Stimulated activated CD4-positive, alpha-beta T cell treated with anti-CD3 and anti-CD28 coated beads, Interleukin-12 subunit alpha, Interleukin-12 subunit beta, amount 100 ng/mL, for 48 hours (primary cell): ENCODE measurements at places on chromosomes 2 and 18.

DNA sequence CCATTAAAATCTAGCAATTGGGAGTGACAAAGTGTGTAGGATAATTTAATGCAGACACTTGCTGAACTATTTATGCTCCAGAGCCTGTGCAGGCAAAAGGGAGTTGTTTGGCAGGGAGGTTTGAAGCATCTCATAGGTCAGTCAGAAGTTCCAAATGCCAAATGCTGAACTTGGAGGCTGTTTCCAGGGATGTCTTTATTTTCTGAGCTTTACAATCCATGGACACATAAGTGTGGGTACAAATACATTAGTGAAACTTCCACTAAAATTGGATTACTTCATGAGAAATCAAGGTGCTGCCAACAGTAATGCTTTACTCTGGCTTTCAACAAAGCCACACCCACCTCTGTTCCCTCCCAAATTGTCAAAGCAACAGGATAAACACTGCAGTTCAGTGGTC, 422.1 kb upstream of the SETBP1 start:
- no peak for DNase-seq

DNA sequence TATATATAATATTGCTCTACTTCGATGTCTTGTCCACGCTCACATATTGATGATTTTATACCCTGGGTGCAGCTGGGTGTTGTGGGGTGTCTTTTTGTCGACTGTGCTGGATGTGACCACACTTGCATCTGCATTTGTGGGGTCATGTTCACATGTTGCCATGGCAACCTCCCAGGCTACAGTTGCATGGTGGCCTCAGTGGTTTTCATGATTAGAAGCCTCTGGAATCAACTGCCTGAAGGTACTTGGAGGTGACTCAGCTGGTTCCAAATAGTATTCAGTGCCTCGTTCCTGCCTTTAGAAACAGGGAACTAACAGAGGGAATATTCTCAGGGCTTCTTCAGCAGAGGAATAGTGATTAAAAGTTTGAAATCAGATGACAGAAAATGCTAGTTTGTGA, 166.3 kb upstream of the NYAP2 start:
- no peak for DNase-seq

- no peak for DNase-seq
Observed at GRCh38 chr2:73920577-73921545, 5.8 kb upstream of the DGUOK start.

DNA sequence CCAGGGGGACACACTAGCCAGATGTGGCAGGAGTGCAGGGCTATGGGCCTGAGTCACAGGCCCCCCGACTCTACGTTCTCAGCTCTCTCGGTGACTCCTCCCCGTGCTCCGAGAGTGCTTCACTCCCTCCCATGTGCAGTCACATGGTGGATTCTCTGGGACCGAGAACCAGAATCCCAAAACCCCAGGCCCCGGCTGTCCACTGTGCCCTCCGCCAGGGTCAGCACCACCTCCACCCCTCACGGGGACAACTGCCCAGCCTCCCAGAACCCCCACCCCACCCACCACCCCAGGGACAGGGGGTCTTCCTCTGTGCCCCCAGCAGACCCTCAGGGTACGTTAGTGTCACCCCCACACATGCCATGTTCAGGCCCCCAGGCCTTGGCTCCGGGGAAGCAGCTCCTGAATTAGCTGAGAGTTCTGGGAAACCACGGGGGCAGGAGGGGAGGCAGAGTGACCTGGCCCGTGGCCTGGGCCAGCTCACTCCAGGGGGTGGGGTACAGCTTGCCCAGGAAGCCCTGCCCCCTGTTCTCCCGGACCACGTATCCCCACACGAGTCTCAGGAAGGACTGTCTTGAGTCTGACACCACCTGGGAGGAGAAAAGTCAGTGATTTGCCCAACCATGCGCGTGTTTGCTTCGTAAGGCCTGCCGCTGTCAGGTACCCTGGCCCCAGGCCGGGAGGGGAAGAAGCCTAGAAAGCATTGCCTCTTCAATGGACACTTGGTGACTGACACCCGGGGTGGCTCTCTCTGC, 4.4 kb downstream of the RAMP1 start:
- DNase-seq: no peak

GRCh38 chr2:233852056-233852455, 2.3 kb downstream of the HJURP start:
- no peak for DNase-seq

- no peak for DNase-seq
Observed at GRCh38 chr18:532018-532417, 31.5 kb upstream of the COLEC12 start.

GRCh38 chr2:7673101-7673500, 755.9 kb downstream of the RNF144A start:
- no peak for DNase-seq

GRCh38 chr2:71674158-71674851, 220.9 kb downstream of the DYSF start:
- no peak for DNase-seq

- no peak for DNase-seq
Observed at GRCh38 chr18:74869904-74870863, 272.5 kb downstream of the ZNF407 start.

DNA sequence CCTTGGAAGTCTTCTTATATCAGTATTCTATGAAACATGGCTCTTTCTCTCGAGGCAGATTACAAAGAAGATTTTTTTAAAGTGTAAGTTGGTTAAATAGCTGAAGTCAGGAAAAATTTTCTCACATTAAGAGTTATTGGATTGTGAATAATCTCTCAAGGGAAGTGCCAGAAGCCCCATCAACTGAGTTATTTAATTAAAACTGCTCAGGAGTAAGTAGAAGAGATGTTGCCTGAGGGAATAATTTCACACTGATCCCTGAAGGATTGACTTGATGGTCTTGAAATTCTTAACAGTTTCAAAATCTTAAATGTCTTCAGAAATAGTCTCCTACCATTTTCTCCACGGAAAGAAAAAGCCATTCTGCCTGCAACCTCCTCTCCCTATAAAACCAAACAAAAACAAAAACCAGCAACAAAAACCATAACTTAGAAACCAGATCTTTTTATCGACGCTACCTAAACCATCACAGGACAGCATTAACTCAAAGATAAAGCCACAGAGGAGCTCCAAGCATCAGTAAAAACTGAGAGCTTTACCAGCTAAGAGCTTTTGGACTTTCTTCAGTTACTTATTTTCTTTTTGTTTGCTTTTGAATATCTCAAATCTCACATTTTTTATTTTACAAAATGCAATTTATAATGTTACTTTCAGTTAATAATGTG, 12.9 kb downstream of the CD226 start:
- no peak for DNase-seq

DNA sequence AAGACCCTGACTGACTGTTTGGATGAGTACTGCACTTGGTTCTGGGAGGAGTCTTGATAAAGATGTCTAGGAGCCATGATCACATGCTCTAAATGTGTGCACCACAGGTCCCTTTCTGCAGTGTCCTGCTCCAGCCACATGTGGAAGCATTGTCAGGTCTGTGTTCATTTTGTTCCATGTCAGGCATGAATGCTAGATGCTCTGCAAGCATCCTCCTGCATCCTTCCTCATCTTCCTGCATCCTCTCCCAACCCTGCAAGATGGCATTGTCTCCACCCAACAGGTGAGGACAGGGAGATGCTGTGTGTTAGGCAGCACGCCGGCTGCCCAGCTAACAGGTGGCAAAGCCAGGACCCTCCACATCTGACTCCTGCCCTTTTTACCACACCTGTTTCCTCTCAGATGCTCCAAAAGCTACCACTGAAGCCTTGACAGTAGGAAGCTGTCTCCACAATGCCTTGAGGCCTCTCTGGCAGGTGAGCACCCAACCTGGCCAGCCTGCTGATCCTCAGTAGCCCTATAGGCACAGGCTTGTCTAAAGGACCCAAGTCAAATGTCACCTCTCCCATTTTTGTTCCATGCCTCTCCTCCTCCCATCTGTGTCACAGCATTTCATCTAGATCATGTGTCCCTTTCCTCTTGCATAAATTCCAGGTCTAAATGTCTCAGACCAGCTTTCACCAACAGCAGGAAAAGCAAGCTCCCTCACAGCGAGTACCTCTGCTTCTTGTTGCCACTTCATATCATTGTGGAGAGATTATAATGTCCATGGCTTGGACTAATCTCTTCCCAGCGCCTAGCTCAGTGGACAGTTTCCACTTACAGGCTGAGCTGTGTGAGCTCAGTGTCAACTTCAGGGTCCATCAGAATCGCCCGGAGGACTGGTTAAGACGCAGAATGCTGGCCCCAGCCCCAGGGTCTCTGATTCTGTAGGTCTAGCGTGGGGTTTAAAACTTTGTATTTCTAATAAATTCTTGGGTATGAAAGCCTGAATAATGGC, 55.0 kb downstream of the TMEM163 start:
- no peak for DNase-seq

DNA sequence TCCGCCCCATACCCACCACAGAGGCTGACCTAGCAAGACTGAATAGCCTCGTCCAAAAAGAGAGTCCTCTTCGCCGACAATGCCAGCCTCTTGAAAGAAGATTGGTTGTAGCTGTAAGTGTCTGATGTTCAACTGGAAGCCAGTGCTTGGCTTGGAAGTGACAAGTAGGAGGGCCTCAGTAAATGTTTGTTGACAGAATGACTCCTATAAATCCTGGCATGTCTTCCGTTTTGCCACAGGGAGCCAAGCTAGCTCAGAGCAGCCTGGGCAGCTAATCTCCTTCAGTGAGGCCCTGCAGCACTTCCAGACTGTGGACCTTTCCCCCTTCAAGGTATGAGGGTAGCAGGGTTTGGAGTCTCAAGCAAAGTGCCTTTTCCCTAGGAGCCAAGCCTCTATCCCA, 14.9 kb downstream of the ELMOD3 start:
- no peak for DNase-seq

- no peak for DNase-seq
Observed at GRCh38 chr2:99864561-99865553, 277.5 kb downstream of the AFF3 start.

DNA sequence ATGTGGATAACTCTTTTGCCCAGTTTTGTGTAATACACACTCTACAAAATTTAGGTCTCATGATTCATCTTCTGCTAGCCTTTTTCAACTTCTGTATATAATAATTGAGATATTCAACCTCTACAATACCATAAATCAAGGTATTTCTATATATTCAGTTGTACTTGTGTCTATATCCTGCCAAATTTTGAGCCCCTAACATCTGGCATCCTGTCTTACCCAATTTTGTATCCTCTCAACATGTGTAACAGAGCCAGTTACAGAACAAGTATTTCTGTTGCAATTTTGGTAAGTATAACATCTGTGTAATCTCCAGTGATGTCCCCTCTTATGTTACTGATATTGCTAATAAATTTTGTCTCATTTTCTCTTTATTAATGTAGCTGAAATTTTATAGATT, 145.8 kb downstream of the TRIB2 start:
- DNase-seq: no peak

DNA sequence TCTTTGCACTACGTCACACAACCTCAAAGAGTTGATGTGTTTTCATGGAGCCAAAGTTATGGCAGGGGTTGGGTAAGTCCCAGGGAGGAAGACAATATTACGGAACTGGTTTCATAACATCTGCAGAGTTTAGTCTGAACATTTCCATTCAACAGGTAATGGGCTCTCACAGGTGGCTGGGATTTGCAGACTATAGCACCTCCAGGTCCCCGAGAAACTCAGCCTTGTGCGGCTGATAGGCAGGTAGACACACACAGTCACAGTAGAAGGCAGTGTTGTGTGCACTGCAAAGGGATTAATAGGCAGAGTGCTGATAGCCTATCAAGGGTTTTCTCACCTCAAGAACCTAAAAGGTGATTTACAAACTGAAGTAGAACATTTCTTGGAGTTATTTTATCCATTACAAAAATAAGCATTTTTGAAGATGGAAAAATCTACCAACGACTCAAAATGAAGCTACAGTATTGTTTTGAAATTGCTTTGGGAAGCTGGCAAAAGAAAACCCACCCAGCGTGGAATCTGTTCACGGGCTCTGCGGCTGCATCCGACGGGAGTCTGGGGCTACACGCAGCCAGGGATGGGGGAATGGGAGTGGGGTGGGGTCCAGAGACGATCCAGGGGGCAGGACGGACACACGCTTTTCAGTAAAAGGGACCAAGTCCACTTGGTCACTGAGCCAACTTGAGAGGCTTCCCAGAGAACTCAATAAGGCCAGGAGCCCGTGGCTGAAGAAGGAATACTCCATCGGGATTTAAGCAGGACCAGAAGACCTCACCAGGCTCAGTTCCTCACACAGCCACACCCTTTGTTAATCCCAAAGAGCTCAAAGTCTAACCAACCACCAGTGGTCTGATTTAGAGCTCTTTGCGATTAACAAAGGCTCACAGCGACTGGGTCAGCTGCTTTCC, 82.9 kb downstream of the CHRNA1 start:
- no peak for DNase-seq

DNA sequence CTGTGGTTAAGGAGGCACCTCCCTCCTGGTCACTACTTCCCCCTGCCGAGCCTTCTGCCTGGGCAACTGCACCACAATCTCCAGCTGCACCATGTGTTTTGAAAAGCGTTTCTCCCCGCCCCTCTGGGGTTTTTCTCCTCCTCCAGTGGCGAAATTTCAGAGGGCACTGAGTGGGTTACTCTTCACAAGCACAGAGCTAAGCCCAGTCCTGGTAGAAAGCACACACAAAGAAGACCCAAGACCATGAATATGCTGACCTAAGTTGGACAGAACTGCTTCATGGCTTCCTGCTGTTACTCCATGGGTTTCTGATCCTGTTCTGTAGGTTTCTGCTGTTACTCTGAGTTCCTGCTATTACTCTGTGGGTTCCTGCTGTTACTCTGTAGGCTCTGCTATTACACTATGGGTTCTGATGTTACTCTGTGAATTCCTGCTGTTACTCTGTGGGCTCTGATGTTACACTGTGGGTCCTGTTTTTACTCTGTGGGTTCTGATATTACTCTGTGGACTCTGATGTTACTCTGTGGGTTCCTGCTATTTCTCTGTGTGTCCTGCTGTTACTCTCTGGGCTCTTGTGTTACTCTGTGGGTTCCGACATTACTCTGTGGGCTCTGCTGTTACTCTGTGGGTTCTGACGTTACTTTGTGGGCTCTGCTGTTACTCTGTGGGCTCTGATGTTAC, 216.6 kb downstream of the RTP5 start:
- peak; percentile 11 for DNase-seq

DNA sequence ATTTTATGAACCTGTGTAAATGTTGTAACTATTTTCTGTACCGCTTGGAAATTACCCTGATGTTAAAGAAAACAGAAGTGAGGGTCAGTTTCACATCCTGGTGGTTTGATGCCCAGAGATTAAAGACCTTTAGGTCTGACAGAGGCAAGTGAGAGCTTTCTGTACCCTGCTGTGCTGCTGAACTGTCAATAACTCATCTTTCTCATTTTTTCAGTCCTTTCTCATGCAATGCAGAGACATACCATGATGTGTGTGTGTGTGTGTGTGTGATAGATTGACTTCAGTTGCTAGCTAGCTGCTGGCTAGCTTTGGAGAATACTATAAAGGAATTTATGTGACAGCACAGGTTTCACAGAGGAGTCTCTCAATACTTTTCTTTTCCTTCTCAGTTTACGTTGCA, 2025.6 kb upstream of the LRRTM1 start:
- DNase-seq: no peak

DNA sequence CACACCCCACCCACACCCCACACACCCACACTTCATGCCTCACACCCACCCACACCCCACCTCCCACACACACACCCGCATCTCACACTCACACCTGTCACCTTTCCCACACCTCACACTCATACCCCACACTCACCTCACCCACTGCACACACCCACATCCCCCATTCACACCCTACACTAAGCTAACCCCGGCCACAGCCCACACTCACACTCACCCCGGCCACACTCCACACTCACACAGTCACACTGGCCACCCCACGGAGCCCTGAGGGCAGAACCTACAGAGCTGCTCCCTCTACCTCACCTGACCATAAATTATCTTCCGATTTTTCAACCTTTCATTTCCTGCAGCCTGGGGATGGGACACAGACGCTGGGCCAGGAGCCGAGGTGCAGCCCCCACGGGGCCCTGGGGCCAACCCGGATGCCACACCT, 241.3 kb downstream of the HDAC4 start:
- DNase-seq: no peak

- DNase-seq: no peak
Observed at GRCh38 chr2:63506320-63506719, 82.0 kb downstream of the WDPCP start.
